ENCODE measurements at places on chromosomes 12 and 14. TPM values are rescaled to one million over a fixed set of nuclear protein-coding genes. Genes with fewer than 3 reads are reported as not detected.
A peak's percentile ranks its signal among the peaks of the same experiment; 100 is the strongest.

DNA sequence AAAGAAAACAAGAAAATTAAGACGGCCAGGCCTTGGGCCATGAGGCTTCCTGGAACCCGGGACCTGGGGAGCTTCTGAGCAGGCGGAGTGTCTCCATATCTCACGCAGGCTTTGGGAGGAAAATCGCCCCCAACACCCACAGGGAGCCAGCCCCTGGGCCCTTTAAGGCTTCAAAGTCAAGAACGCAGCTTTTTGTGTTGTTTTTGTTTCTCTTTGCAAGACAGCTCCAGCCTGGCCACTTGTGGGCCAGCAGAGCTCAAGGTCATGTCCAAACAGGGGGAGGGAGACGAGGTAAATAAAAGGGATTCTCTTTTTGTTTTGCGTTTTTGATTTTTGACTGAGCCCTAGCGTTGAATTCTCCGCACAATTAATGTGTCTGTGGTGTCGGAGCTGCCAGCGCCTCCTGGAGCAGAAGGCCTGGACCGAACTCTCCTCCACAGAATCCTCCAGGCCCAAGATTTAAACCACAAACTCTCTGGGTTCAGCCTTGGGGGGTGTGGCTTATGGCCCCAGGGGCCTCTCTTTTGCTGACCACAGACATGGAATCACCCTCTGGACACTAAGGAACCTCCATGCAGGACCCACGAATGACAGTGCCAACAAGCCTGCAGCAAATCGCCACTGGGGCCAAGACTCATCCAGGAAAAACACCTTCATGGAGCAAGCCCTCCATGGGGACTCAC, 8.2 kb downstream of the SCARB1 start:
- no peak for DNase-seq

DNA sequence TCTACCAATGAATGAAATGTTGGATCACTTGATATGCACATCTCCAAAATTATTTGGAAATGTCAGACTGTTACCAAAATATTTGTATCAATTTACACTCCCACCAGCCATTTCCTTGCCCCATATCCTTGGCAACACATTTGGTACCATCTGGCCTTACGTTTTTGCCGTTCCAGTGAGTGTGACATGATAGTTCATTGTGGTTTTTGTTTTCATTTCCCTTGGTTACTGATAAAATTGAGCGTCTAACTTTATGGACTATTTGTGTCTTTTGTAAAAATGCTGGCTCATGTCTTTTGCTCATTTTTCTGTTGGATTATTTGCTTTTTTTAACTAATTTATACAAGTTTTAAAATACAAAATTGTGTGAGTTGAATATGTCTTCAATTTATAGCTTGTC, 11.0 kb downstream of the KLHDC1 start:
- no peak for DNase-seq

- DNase-seq: peak; percentile 73
Observed at GRCh38 chr12:47901063-47901717, 3.6 kb downstream of the VDR start.

DNA sequence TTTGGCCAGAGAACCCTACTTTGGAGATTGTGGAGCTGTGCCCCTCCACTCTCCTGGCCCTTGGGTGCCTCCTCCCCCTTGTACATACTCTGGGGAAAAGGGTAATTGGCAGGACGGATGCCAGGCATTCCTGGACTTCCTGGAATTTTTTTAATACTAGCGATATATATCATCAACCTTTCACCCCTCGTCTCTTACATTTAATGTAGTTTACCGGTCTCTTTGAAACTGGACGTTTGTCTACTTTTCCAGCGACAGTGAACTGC, 767 bp upstream of the CRY1 start:
- no peak for DNase-seq

- DNase-seq: peak; percentile 69
Observed at GRCh38 chr12:6555018-6555691, 687 bp downstream of the IFFO1 start.

DNA sequence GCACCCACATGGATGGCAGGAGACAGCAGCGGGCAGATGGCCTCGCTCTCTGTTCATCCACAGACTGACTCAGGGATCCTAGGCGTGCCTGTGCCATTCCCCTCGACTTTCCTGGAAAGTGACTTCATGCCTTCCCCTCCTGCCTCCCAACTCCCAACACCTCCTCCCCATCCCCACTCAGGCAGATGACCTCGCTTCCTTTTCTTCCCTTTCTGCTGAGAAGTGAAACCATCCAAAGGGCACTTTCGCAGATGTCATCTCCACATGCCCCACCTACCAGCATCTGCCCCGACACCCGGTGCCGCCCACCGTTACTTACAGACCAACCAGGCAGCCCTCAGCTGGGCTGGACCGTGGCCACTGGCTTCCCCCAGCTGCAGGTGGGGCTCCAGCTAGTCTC, 29.6 kb downstream of the BEGAIN start:
- DNase-seq: no peak

DNA sequence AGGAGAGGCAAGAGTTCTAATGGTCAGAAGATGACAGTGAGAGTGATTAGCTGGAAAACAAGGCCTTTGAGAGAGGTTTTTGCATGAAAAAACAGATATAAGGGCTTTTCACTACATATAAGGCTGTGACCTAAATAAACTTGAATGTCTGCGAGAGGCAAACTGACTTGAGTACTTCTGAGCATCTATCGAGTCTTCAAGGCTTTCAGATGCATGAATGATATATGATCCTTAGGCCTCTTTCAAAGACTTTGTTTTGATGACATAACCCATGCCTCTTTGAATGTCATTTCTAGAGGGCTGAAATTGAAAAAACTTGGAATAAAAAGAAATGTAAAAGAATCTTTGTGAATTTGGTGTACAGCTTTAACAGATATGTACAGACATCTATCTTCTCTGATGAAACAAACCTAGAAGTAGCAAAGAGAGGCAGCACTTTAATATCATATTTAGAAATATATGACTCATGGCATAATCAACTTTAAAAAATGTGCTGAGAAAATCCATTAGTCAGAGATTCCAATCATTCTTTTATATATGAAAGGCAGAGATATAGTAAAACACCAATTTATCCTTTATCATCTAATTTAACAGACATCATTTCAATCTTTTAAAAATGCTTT, 72.6 kb downstream of the PPM1H start:
- no peak for DNase-seq

GRCh38 chr12:7175493-7175892, 14.0 kb upstream of the PEX5 start:
- DNase-seq: no peak

DNA sequence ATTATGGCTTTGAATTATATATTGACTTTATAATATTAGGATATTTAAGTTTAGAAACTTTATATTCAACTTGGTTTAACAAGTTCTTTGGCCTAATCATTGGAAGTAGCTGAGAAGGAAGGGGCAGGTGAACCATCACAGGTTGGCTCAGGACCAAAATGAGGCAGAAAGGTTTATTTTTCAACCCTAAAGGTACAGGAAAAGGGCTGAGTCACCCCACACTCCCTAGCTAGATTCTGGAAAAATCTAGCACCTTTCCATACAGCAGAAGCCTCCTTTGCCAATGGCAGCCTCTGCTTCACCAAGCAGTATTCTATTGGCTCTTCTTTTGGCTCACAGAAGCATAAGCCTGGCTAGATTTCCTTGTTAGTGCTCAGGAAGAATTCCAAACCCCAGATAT, 19.3 kb upstream of the MED6 start:
- no peak for DNase-seq

- DNase-seq: no peak
Observed at GRCh38 chr12:91958816-91959215, 186.8 kb downstream of the BTG1 start.

DNA sequence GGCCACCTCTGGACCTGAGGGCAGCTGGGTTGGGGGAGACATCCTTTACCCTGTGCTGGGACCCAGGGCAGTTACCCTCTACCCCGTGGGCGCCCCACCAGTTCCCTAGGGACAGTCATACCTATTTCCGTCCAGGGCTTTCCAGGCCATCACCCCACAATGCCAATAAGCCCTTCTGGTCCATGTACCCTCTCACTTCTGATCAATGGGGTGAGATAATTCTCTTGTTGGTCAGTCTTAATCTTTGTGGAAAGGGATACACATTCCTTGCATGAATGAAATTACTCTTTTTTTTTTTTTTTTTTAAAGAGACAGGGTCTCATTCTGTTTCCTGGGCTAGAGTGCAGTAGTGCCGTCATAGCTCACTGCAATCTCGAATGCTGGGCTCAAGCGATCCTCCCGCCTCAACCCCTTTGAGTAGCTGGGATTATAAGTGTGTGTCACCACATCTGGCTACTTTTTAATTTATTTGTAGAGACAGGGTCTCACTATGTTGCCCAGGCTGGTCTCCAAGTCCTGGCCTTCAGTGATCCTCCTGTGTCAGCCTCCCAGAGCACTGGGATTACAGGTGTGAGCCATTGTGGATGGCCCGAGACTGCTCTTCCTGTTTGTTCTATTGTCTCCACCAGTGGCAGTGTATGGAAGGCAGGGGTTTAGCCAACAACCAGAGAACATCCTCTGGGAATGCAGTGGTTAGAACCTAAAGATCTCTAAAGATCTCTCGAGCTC, 46.3 kb upstream of the STON2 start:
- no peak for DNase-seq

- no peak for DNase-seq
Observed at GRCh38 chr14:75107186-75107585, 19.7 kb downstream of the NEK9 start.

GRCh38 chr14:50773632-50774541, 57.1 kb downstream of the NIN start:
- peak; percentile 77 for DNase-seq

GRCh38 chr12:22626406-22626805, 1.4 kb downstream of the ETNK1 start:
- DNase-seq: peak; percentile 71

DNA sequence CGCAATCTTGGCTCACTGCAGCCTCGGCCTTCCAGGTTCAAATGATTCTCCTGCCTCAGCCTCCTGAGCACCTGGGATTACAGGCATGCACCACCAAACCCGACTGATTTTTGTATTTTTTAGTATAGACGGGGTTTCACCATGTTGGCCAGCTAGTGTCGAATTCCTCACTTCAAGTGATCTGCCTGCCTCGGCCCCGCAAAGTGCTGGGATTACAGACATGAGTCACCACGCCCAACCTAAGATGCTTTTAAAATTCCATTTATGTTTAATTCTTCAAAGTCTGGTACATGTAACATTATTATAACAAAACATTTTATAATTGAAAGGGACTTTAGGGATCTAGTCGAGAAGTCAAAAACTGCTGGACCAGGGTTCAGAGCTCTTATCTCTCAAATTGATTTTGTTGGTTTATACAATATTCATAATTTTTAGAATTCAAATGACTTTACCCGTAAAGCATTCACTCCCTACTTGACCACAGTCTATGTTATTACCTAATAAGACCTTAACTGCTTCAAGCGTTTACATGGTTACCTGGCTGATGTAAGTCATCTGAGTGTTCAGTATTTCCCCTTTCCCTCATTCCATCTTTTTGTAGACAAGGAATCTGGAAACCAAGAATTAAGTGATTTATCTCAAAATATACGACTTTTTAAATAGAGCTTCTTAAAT, 28.2 kb downstream of the RAP1B start:
- no peak for DNase-seq

DNA sequence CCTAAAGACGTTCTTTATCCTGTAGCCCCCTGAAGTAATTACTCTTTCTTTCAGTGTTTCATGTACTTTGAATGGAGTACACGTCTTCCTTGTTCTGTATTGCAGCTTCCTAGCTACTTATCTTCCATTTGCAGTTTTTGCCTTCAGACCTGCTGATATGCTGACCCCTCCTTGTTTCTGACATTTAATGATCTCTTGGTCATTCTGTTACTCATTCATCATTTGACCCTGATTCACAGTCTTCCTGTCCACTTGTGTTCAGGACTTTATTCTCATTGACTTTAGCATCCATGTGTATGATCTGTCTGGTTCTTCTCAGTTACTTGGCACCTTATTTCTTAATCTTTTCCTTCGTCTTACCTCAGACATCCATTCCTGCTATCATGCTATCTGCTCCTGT, 22.2 kb downstream of the CPSF2 start:
- DNase-seq: no peak

DNA sequence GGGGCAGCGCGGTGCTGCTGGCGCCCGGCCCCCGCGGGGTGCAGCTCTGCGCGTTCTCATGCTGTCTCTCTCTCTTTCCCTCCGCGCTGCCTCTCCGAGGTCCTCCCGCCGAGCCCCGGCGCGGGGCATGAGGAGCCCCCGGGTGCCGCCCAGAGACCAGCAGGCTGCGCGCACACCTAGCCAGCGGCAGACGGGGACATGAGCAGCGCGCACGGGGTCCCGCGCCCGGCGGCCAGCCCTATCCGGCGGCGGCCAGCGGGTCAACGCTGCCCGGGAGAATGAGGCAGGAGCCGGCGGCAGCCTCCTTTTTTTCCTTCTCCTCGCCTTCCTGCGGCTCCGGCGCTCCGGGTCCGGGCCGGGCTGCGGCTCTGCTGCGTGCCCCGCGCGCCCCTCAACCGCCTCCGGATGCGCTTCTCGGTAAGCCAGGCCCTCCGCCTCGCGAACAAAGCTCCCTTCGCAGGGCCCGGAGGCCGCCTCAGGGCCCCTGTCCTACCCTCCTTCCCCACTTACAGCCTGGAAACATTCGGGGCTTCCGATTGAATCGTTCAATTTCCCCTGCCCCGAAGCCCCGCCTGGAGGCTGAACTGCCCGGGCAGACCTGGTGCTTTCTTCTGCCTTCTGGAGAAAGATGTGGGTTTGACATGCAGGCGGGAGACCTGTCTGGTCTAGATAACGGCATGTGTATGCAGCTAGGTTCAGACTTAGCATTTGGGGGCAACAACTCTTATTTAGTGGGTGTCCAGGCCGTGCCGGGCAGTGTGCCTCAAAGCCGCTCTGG, at the start of gene TUNAR:
TUNAR (plus strand) TSS at position 72 of the 778 bp plus-strand sequence.
- no peak for DNase-seq

DNA sequence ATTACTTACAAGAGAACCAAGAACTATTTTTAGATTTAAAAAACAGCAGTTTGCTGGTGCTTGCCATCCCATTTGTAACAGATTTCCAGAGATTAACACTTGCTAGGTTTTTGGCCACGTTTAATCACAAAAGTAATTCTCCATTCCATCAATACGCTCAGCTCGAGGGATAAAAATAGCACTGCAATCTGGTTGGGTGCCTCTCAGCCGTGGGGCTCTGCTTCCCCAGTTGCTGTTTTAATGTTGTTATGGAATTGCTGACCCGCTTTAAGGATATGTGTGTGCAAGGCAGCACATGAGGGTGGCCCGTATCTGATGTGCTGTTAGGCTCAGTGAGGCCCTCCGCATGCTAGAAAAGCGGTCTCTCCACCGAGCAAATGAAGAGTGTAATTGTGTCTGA, 222.2 kb upstream of the TMEM260 start:
- no peak for DNase-seq

GRCh38 chr12:50988051-50988450, 35.7 kb downstream of the HIGD1C start:
- no peak for DNase-seq

- DNase-seq: no peak
Observed at GRCh38 chr12:113057565-113058485, 1.3 kb downstream of the DTX1 start.

- peak; percentile 63 for DNase-seq
Observed at GRCh38 chr14:100076606-100077005, 11.4 kb downstream of the EVL start.

CMTM5 gene
- not detected for total RNA-seq

ING4 gene
- 15.8 TPM for total RNA-seq

STXBP6 gene
- total RNA-seq: not detected

TAS2R43 gene
- total RNA-seq: 1.2 TPM

REP15 gene
- 0.77 TPM for total RNA-seq

COX8C gene
- not detected for total RNA-seq

GZMH gene
- total RNA-seq: 24.3 TPM

AKAP3 gene
- 1.1 TPM for total RNA-seq

DLGAP5 gene
- 28.7 TPM for total RNA-seq

TCL1A gene
- not detected for total RNA-seq

CMKLR1 gene
- total RNA-seq: not detected

MLF2 gene
- 163 TPM for total RNA-seq

ALDH2 gene
- 0.21 TPM for total RNA-seq

NKX2-8 gene
- not detected for total RNA-seq

PLEK2 gene
- total RNA-seq: 1.7 TPM
